ENCODE measurements at places on chromosomes 11 and 22.

DNA sequence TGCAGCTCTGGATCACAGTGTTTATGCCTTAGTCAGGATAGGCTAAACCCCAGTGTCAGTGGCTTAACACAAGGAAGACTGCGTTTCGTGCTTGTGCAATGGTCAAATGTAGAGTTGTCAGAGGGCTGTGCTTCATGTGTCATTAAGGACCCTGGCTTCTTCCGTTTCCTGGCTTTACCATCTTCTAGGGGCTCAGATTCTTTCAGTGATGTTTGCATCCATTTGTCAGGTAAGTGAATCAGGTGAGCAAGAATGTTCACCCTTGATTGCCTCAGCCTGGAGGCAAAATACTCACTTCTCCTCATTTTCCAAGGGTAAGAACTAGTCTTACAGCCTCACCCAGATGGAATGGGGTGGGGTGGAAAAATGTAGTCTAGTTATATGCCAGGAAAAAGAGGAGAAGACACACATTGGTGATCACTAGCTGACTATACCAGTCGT is 20.5 kb upstream of the AMOTL1 start:
- DNase-seq: no peak

DNA sequence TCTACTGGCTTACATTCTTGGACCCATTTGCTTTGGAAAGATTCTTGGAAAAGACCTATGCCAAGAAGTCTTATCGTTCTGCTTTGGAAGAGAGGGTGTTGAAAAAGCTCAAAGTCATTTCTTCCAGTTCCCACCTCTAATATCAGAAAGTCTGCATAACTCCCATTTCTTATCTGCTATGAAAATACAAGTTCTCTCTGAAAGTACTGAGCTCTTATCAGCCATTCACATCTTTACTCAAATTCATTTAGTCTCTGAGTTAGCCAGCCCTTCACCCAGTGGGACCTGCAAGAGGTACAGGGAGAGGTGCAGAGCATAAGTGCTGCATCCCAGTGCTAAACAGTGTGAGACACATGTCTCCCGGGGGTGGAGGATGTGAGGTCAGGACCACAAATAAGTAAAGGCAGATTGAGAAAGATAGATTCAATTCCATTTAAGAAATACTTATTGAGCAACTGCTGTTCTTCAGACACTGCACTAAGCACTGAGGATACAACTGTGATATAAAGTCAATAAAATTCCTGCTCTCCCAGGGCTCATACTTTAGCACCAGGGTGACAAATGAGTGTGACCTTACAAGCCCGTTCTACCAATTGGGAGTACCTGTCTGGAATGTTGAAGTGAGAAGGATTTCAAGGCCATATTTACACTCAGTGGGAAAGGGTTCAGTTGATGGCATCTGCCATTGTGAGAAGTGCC is 76.7 kb downstream of the PISD start:
- no peak for DNase-seq

DNA sequence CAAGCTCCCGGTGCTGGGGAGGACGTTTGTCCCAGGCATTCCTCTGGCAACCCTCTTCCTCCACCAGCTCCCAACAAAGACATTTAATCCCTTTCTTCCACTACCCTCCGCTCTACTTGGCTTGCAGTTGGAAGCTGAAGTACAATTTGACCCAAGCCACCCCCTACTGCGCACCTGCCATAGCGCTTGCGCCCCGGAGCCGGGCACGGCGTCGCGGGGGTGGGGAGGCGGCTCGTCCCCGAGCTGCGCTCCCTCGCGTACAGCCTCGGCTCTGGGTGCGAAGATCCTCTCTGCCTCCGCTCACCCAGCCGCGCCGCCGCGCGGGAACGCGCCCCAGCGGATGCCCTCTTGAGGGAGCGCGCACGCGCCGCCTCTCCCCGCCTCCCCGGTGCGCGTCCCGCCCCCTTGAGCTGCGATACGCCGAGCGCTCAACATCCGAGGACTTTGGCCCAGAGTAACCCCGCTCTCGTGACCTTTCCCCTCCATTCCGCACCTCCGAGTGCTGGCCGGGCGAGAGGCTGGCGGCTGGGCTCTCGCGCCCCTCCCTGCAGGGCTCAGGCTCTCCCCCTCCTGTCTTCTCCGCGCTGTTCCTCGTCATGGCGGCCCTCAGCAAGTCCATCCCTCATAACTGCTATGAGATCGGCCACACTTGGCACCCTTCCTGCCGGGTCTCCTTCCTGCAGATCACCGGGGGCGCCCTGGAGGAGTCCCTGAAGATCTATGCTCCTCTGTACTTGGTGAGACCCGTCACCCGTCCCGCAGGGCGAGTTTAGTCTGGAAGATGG is at the start of gene TMEM135:
Gene TMEM135 (plus strand): TSS at position 485 of the 785 bp plus-strand sequence. CDS start 112 bp downstream, at position 597.
- DNase-seq: peak; percentile 93

- no peak for DNase-seq
These were observed 100.4 kb upstream of the CHORDC1 start for GRCh38 chr11:90323289-90323688.

GRCh38 chr11:62554387-62555167 is 8.0 kb upstream of the AHNAK start:
- DNase-seq: no peak

DNA sequence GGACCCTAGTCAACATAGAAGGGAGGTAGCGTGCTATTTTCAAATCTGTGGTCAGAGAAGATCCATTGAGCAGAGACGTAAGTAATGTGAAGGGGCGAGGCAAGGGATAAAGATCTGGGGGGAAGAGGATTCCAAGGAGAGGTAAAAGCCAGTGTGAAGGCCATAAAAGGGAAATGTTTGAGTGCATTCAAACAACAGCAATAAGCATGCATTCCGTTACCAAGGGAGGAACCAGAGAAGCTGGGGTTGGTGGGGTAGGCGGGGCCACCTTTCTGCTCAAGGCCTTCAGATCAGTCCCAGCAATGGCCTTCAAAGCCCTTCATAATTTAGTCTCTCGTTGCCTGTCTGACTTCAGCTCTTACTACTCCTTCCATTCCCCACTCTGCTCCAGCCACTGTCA is 18.4 kb upstream of the SMPD1 start:
- DNase-seq: no peak

DNA sequence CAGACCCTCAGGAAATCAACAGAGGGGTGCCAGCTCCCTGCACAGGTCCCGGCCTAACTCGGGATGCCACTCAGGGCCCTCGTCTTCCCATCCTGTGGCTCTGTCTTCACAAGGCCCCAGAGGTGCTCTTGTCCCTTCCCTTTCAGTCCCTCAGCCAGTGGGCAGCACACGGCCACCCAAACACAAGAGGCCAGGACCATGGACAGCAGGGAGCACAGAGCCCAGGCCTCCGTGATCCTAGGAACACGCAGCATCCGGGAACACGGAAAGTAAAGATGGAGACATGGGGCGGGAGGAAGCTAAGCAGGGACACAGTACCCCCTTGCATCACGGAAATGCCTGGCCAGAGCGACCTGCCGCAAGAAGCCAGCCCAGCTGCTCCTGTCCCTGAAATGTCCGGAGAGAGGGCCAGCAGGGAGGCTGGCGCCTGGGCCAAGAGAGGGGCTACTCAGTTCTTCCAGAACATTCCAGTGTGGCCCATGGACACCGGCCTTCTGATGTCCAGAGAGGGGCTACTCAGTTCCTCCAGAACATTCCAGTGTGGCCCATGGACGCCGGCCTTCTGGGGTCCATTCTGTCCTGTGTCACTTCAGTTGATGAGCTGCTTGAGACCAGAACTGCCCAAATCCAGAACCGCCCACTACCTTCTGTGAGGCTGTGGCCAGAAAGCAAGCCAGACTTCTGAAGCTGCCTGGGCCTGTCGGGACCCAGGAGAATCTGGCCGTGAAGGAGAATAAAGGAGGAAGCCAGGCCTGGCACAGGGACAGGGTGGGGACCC is 274.0 kb downstream of the BRD1 start:
- no peak for DNase-seq

GRCh38 chr11:112288021-112288420 is 27.4 kb upstream of the PLET1 start:
- no peak for DNase-seq

GRCh38 chr22:28703436-28703835 is 23.8 kb upstream of the TTC28 start:
- no peak for DNase-seq

- DNase-seq: no peak
These were observed 22.8 kb downstream of the TREH start for GRCh38 chr11:118656563-118657165.

DNA sequence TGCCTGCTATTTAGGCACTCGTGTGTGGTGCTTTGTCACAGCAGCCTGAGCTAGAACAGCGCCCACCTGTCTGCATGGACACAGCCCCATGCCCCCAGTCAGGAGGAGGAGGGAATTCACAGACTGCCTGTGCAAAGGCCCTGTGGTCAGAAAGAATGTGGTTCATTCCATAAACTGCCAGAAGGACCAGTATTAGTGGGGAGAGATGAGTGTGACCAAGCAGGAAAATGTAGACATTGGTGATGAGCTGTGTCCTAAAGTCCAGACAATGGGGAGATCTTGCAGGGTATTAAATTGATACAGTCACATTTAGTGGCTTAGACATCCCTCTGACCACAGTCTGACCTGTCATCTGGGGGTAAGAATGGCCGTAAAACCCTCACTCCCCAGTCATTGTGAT is 83.7 kb upstream of the LINC01488 start:
- no peak for DNase-seq

GRCh38 chr11:77309401-77310085 is 8.1 kb upstream of the GDPD4 start:
- DNase-seq: no peak

GRCh38 chr11:102244681-102245409 is 72.4 kb upstream of the BIRC3 start:
- no peak for DNase-seq

GRCh38 chr11:116243991-116244390 is 528.8 kb downstream of the BUD13 start:
- DNase-seq: no peak

DNA sequence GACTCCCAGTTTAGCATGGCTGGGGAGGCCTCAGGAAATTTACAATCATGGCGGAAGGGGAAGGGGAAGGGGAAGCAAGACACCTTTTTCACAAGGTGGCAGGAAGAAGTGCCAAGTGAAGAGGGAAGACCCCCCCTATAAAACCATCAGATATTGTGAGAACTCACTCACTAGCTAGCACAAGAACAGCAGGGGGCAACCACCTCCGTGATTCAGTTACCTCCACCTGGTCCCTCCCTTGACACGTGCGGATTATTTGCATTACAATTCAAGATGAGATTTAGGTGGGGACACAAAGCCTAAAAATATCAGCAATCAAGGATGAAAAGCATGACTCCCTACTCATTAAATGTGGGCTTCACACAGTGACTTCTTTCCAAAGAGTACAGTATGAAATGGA is 155.0 kb upstream of the CCDC90B start:
- no peak for DNase-seq

DNA sequence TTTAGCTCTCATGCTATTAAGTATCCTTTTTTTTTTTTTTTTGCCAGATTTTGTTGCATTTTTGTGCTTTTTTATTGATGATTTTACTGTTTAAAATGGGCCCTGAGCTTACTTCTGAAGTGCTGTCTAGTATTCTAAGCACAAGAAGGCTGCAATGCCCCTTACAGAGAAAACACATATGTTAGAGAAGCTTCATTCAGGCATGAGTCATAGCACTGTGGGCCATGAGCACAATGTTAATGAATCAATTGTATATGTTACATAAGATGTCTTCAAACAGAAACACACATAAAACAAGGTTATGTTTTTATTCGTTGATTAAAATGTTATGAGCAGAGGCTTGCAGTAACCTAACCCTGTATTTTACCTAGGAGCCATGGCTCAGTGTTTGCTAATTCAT is 117.8 kb upstream of the C11orf87 start:
- DNase-seq: no peak

DNA sequence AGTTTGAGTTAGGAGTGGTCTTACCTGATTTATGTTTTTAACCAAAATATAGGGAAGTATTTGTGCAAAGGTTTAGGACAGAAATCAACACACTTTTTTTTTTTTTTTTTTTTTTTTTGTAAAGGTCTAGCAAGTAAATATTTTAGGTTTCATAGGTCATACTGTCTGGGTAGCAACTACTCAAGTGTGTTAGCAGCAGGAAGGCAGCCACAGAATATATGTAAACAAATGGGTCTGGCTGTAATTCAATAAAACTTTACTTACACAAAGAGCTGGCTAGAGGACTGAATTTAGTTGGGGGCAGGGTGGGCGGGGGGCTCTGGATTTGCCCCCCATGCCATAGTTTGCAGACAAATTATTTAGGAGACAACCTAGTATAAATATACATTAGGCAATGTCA is 510.4 kb downstream of the NELL1 start:
- DNase-seq: peak; percentile 49

Data from NCI-H345 (cell line).